CD4-positive, alpha-beta T cell treated with Interleukin-12 subunit alpha and Interleukin-12 subunit beta, for 1 hour (primary cell): ENCODE measurements at places on chromosomes 12 and 14.

DNA sequence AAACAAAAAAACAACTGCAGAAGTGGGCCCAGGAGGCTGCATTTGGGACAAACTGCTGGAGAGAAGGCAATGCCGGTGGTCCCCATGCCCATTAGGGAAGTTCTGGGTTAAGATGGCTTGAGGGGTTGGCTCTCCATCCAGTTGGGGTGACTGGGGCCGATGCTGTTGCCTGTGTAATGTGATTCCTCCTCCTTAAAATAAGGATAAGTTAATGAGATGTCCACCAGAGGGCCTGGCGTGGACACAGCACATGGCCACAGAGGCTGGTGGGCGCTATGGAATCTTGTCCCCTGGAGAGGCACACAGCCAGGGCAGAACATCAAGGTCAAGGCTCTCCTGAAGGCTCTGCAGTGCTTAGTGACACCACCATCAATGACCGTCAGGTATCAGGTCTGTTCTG lies 1.0 kb upstream of the TESC start:
- DNase-seq: no peak

DNA sequence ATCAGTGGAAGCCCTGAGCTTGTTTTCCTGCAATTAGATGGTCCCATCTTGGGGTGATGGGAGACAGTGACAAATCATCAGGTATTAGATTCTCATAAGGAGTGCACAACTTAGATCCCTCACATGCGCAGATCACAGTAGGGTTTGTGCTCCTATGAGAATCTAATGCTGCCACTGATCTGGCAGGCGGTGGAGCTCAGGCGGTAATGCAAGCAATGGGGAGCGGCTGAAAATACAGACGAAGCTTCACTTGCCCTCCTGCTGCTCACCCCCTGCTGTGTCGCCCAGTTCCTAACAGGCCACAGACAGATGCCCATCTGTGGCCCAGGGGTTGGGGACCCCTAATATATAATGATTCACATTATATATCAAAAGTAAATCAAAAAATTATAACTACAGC lies 258.8 kb upstream of the USP15 start:
- DNase-seq: no peak

DNA sequence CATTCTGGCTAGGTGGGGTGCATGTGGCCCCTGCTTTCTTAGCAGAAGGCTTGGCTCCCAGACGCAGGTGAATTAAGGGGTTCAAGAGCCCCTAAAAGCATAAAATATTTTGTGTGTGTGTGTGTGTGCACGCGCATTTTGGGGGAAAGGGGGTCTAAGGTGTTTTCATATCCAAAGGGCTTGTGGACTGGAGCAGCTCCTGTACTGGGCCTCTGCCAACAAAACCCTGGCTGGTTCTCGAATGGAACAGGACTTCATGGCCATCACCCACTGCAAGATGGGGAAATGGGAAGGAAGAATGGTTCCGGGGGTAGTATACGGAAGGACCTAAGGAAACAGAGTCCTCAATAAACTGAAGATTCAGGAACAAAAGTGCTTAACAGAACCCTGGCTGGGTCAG lies 3.9 kb upstream of the ATN1 start:
- DNase-seq: no peak

GRCh38 chr14:70886421-70887206 lies 20.6 kb upstream of the PCNX1 start:
- DNase-seq: peak; percentile 63

DNA sequence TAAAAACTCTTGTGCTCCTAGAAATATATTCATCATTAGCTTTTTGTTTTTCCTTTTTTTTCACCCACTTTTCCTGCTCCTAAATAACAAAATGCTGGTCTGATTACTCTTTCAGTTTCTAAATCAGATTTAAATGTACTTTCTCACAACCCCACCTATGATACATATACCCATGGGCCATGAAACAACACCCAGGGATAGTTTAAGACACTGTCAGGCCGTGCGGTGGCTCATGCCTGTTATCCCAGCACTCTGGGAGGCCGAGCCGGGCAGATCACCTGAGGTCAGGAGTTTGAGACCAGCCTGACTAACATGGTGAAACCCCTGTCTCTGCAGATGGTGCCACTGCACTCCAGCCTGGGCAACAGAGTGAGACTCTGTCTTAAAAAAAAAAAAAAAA lies 1.6 kb upstream of the NUMB start:
- DNase-seq: no peak

DNA sequence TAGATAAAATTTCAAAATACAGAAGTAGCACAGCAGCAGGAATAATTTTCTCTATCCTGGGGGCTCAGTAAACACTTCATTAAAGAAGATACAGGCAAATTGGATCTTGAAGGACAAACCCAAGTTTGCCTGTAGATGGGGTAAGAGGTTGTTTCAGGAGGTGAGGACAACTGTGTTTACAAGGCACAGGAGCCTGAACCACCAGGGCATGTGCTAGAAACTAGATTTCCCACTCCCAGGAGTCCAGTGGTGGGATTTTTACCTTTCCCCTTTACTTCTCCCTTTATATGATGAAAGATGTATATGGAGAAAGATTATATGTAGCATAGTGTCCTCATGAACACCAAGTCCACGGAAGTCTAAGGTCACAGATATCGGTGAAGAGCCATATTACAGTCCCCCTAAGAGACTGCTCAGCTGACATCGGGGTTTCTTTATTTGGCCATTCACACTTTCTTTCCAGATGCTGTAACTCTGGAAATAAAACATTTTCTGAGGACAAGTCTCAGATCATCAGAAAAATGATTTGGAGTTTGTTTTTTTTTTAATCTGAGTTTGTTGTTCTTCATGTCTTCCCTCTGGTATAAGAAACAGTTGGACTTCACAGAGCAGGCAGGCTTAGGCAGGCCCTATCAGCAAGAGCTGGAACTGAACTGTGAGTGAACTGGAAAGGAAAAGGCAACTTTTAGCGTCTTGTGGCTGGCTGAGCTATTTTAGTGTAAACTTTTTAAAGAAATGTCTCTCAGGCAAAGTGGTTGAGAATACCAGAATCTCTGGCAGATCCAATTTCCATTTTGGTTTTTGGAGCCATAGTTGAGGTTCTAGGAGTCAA lies 8.0 kb upstream of the EVL start:
- peak; percentile 74 for DNase-seq

GRCh38 chr14:100383727-100384158 lies 60.6 kb downstream of the SLC25A47 start:
- peak; percentile 74 for DNase-seq

GRCh38 chr14:40694023-40694422 lies 912.7 kb upstream of the LRFN5 start:
- no peak for DNase-seq

- DNase-seq: no peak
These were observed 11.3 kb downstream of the MED13L start for GRCh38 chr12:116266168-116266601.

- no peak for DNase-seq
These were observed 73.2 kb downstream of the NTF3 start for GRCh38 chr12:5505116-5505515.

DNA sequence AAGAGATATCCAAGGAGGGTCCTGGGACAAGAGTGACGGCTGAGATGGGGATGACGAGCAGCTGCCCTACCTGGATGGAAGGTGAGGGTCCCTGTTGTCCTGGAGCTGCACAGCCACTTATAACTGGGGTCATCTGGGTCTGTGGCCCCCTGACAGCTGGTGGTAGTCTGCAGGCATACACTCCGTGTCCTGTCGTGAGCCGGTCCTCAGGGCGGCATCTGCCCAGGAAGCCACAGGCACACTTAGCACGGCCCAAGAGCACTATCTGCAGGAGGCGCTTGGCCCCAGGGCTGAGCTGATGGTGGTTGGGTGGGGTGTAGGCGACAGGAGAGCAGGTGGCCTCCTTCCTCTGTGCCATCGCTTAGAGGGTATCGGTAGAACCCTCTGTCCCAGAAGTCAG lies 248.1 kb downstream of the CACNA1C start:
- DNase-seq: no peak

- DNase-seq: no peak
These were observed 91.7 kb upstream of the SEL1L start for GRCh38 chr14:81625343-81625742.

GRCh38 chr14:58832095-58832521 lies 194.3 kb downstream of the DACT1 start:
- DNase-seq: no peak

- DNase-seq: no peak
These were observed 958.5 kb upstream of the SEL1L start for GRCh38 chr14:82492157-82492556.

- DNase-seq: no peak
These were observed 592.7 kb downstream of the ETNK1 start for GRCh38 chr12:23217667-23218066.

DNA sequence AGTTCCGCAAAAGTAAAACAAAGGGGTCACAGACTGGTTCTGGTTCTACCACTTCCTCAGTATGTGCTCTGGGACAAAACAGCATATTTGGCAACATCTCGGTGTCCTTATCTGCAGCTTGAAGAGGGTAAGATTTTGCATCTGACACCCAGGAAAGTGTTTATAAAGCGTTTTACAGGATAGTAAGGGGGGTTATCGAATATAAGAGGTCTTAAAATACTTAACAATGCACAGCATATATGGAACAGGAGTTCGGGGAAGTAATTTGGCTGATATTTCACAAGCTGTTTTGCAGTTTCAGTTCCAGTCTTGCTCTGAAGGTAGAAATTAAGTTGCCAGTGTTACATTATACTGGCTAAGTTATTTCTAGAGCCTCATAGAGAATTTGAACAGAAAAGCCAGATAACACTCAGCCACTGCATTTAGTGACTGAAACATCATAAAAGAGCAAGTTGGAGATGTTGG lies 904 bp upstream of the MAP4K5 start:
- DNase-seq: no peak

- no peak for DNase-seq
These were observed 504.9 kb upstream of the CCDC196 start for GRCh38 chr14:65981192-65981843.

DNA sequence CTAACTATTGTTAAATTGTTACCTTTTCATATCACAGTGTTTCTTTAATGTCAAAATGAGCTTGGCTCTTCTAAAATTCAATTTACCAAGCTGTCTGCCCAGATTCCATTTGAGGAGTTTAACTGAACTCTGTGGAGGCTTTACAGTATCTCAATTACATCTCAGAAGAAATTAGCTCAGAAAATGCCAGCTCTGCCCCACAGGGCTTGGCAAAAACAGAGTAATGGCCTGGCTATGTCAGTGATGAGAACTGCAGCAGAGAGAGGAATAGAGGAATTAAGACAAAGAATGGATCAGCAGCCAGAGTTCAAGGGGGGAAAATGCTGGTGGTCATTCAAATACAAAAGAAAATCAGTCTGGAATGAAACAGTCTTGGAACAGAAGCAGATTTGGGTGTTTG lies 15.8 kb upstream of the TMTC1 start:
- DNase-seq: no peak
